ENCODE measurements at places on chromosomes 7 and 10. TPM values are rescaled to one million over a fixed set of nuclear protein-coding genes. Genes with fewer than 3 reads are reported as not detected.

- peak; percentile 40 for DNase-seq
Measured at GRCh38 chr7:141053626-141054025, 20.2 kb upstream of the TMEM178B start.

- DNase-seq = no peak
Measured at GRCh38 chr7:96833676-96834453, 124.2 kb upstream of the SEM1 start.

DNA sequence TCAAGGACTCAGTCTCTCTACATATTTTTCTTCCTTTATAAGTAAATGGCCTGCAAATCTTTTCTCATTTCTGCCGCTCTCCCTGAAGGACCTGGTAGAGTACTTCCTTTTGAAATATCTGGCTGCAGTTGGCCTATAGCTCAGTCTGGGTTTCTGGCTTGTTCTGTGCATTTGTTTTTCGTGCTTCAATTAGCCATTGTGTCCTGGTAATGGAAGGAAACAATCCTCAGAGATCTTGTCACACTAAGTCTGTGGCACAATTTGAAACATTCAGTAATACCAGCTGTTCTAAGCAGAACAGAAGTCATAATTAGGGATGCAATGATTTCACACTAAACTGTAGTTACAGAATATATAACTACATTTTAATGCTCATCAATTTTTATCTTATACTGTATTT is 545.0 kb downstream of the NRG3 start:
- DNase-seq = no peak

GRCh38 chr10:44801383-44802327 is 109.5 kb upstream of the TMEM72 start:
- no peak for DNase-seq

GRCh38 chr7:143096146-143096545 is 35.7 kb upstream of the PIP start:
- no peak for DNase-seq

- no peak for DNase-seq
Measured at GRCh38 chr7:125927556-125927955, 997.9 kb upstream of the POT1 start.

GRCh38 chr10:124755581-124755980 is 11.4 kb upstream of the FAM53B start:
- DNase-seq = no peak

DNA sequence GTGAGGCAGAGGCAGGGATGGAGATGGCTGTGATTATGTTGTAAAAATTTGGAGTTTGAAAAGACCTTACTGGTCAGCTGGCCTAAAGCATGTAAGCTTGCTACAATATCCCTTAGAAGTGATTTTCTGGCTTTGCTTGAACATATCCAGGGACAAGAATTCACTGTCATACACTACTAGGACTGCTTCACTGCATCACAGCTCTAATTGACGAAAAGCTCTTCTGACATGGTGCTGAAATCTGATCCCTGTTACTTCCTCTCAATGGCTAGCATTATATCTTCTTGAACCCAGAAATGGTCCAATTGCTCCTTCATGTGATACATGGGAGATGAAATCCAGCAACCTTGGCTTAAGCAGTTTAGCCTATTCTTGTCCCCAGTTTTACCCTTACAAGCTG is 197.7 kb upstream of the HPS1 start:
- DNase-seq = no peak

DNA sequence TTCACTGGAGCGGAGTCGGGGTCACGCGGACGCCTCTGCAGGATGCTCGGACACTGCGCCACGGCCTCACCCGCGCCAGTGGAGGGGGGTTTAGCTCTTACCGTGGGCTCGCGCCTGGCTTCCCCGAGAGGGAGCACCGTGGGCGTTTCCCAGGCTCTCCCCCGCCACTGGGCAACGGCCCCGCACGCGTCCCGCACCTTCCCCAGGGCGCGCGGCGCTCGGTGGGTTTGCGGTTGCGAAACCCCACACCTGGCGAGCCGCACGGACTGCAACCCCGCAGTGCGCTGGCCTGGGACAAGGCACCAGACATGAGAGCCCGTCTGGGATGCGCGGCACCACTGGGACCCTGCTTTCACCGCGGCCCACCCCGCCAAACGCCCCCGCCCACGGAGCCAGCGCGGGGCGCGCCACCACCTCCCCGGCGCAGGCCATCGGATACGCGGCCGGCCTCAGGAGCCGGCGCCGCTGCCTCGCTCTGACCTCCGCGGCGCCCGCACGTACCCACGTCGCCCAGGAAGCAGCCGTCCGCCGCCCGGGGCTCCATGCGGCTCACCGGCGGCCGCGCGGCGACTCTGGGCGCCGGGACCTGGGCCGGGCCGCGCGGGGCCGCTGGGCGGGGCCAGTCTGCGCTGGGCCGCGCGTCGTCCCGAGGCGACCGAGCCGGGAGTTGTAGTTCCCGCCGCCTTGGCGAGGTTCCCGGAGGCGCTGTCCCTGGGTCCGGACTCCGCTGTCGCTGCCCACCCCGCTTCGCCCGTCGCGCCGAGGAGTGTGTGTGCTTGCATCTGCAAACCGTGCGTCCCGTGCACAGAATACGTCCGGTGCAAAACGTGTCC is at the start of gene ASB13:
Gene ASB13 (minus strand): TSS at position 588 of the 833 bp plus-strand sequence. CDS start 44 bp downstream, at position 544.
- DNase-seq = no peak

DNA sequence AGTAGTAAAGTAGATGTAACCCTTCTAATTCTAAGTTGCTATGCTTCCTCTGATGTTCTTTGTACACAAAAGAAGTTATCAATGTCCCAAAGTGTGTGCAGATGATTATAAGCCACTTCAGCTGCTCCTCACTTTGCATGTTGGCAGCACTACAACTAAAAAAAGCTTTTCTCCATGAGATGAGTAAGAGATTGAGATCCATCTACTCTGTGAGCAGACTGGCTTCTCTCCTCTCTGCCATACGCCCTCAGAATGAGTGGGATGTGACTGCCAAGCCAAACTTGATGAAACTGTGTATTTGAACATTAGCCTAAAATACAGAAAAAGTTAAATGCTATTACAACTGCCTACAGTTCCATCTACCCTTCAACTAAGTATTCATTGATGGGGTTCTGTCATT is 102.9 kb upstream of the ETV1 start:
- no peak for DNase-seq

GRCh38 chr7:37719077-37719476 is 35.5 kb downstream of the GPR141 start:
- no peak for DNase-seq

TMEM209 gene
- total RNA-seq = 37.6 TPM

GAD2 gene
- not detected for total RNA-seq

UMAD1 gene
- 18.4 TPM for total RNA-seq

WNT8B gene
- total RNA-seq = not detected

TMEM273 gene
- total RNA-seq = 0.83 TPM

BTBD16 gene
- not detected for total RNA-seq

PRSS37 gene
- total RNA-seq = not detected

HECW1 gene
- total RNA-seq = not detected

OGDHL gene
- total RNA-seq = not detected

SRGN gene
- 70.7 TPM for total RNA-seq

SUN3 gene
- total RNA-seq = not detected
